ENCODE measurements at places on chromosomes 2 and 18.

DNA sequence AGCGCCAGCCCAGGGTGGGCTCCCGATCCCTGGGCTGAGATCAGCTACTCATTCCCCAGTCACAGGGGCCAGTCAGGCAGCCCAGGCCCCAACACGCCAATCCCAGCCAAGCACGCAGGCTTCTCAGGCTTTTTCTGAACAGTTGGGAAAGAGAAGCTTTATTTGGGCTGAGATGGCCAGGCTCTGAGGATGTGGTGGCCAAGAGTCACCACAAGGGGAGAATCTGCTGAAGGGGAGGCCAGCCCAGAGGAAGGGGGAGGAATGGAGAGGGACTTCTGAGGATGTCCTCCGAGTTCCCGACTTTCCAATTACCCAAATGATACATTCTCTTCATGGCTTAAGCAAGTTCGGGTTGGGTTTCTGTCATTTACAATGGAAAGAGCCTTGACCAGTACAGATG, 2.8 kb upstream of the DIPK1C start:
- DNase-seq: no peak

GRCh38 chr2:197946562-197946961, 142.2 kb downstream of the PLCL1 start:
- no peak for DNase-seq

DNA sequence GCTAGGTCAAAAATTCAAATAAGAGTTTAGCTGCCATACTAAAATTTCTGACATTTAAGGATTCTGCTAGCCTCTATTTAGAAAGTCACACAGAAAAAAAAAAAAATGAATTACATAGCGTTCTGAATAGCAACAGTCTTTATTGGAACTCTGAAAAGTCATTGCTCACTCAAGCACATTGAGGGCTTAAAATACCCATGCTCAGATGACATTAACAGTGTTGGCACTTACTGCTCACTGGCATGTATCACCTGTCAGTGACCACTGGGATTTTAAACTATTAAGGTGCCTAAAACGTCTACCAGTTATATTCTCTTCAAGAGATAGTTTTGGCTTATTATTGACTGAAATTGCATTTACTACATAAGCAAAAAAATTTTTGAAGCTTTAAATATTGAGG, 468.0 kb upstream of the SPHKAP start:
- DNase-seq: no peak

- no peak for DNase-seq
These were observed 879.8 kb upstream of the PIK3C3 start for GRCh38 chr18:41075212-41075611.

- DNase-seq: no peak
These were observed 1109.7 kb downstream of the SOCS6 start for GRCh38 chr18:71398531-71398930.

DNA sequence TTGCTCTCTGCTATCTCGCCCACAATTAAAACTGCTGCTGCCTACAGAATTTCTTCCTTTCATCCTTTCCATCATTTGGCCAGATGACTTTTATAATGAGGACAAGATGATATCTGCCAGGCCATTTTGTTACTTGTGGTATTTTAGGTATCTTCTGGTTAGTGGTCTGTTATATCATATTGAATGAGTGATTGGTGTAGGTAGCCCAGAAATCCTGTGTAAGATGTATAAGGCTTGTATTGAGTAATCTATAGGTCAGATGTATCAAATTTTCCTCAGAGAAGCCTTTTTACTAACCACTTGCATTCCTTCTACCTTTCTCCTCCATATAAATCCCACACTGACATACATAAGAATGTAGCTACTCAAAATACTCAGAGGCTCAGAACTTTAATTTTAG, 118.3 kb downstream of the UBR3 start:
- DNase-seq: no peak

GRCh38 chr18:66508937-66509336, 95.0 kb downstream of the CDH19 start:
- DNase-seq: no peak

DNA sequence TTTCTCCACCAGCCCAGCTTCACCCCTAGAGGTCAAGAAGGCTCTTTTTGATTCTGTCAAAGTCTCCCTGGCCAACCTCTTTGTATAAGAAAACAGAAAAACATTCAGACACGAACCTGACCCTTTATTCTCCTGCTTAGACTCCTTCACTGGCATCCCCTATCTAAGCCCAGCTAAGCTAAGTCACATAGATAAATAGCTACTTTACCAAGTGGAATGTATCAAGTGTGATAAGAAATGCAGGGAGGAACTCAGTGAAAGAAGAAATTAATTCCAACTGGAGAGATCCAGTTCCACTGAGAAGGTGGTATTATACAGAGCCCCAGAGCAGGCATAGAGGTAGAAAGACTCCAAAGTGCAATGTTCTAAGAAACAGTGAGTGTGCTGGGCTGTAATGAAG, 489.5 kb downstream of the TNS1 start:
- no peak for DNase-seq

GRCh38 chr2:26704441-26704977, 12.0 kb downstream of the KCNK3 start:
- DNase-seq: no peak

GRCh38 chr2:172931918-172932520, 143.6 kb upstream of the MAP3K20 start:
- peak; percentile 59 for DNase-seq
